Chondrocyte (in vitro differentiated cells): ENCODE measurements at places on chromosomes 2 and 18.

DNA sequence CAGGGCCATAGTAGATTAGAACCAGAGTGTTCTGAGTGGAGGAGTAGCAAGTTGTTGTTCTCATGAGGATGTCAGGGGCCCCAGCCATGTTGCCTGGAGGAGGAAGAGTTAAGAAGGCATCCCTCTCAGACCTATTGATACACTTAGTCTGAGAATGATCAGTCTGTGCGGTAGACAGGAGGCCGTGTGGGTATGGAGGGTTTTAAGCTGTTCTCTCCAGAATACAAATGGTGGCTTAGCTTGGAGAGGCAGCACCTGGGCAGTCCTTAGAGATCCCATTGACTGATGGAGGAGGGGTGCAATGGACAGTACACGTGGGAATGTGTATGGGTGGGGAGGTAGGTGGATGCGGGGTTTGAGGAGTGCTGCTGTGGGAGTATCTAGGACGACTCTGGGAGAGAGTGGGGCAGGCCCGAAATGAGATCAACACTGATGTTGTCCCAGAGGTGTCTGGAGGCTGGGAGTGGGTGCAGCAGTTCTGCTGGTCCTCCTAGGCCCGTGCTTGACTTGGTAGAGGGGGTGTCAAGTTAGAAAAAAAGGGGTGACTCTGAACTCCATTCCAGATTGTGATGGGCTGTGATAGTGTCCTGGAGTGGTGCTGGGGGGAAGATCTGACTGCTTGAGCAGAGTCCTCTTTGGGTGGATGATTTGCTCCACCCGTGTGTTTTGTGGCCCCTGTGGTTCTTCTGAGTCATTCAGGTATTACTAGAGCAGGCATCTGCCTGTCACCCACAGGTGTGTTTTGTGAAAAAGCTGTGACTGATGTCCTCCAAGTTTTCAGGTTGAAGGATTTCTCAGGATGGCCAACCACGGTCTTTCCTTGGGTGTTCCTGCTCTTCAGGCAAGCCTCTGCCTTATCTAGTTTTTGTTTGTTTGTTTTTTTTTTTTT, 44.7 kb downstream of the C2orf42 start:
- DNase-seq, result no peak

DNA sequence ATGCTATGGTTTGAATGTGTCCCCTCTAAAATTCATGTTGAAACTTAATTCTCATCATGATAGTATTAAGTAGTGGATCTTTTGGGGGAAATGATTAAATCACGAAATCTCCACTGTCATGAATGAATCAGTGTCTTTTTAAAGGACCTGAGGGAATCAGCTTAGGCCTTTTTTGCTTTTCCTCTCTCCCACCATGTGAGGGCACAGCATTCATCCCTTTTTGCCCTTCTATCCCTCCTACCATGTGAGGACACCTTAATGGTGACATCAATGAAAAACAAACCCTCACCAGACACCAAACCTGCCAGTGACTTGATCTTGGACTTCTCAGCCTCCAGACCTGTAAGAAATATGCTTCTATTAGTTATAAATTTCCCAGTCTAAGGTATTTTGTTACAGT, 247.1 kb upstream of the UBE2E3 start:
- no peak for DNase-seq

DNA sequence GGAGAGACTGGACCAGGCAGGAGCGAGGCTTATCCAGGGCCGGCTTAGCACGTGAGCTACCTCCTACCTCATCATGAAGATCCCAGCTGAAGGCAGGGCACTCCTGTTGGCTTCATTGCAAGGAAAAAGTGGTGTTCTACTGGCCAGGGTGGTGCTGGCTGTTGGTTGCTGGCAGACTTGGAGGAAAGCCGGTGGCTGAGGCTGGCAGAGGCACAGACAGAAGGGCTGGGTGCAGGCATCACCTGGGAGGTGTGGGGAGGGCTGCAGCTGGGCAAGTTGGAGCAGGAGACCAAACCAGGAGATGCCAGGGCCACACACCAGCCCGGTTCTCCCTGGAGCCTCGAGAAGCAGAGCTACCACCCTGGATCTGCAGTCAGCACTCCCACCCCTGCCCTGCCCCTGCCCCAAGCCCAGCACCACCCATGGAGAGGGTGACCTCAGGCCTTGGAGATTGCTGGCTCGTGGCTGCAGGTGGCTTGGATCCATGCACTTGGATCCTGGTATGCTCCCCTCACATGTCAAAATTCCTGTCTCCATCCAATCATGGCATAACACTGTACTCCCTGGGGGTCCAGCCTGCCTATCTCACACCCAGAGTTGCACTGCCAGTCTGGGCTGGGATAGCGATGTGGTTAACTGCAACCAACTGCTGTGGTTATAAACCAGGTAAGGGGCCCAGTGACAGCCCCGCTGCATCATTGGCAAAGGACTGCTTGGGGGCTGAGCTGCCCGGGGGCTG, 49.7 kb downstream of the GLI2 start:
- DNase-seq, result no peak

DNA sequence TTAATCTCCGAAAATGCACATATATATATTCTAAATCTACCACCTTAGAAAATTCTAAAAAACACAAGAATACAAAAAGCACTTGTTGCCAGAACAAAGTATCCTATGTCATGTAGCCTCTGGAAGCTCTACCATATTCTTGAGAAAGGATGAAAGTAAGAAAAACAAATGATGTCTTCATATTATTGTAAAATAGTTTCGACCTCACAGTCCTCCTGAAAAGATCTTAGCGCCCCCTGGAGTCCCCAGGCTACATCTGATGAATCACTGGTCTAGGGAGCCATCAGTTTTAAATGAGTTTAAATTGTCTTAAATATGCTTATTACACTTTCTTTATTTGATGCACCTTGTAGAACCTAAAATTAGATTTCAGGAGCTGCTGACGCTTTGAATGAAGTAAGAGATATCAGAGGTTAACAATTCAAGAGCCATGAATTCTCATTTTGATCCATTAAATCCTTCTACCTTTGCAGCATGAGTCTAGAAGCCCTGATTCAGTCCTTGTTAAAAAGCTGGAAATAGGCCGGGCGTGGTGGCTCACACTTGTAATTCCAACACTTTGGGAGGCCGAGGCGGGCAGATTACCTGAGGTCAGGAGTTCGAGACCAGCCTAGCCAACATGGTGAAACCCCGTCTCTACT, 138.8 kb downstream of the MCFD2 start:
- no peak for DNase-seq

GRCh38 chr2:237306083-237306786, 107.7 kb downstream of the COL6A3 start:
- no peak for DNase-seq

DNA sequence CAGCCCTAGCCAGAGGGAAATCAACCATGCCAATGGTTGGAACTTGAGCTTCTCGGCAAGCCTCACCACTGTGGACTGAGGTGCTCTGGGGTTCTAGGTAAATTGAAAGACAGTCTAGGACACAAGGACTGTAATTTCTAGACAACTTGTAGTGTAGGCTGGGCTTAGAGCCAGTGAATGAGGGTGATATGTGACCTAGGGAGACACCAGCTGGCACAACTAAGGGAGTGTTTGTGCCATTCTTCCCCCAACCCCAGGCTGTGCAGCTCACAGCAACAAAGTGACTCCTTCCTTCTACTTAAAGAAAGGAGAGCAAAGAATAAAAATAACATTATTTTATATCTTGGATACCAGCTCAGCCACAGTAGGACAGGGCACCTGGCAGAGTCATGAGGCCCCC, 1690.7 kb upstream of the TMEFF2 start:
- no peak for DNase-seq

- no peak for DNase-seq
Measured at GRCh38 chr2:102021779-102022178, 30.0 kb downstream of the IL1R2 start.

DNA sequence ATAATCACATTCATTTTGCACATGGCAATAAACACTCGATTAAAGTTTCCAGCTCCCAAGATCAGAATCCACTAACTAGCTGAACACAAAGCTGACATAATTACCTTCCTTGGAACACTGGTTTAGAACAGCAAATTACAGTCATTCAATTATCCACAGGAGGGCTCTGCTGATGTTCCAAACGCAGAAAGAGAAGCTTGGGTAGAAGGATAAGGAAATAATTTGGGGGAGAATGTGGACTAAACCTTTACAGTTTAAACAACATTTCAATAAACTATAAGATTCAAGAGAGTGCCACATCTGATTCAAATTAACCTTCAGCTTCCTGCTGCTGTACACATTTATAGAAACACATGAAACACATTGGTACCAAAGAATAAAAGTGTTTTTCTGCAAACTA, 67.8 kb upstream of the ARL4C start:
- DNase-seq, result no peak

DNA sequence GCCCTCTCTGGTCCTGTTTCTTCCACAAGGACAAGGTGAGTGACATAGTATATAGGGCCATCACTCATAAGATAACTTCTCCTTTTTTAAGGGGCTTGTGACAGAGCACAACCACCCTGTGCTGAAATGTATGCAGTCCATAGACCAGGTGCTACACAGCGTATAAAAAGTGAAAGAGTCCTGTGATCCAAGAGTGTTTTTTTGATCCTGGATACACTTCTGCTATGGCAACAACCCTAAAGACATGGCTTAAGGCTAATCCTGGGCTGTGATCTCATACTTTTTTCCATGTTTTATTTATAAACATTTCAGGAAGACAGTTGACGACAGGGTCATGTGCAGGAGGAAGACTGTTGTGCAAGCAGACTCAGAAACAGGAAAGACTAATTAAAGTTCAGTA, 400.5 kb upstream of the TCF4 start:
- no peak for DNase-seq

DNA sequence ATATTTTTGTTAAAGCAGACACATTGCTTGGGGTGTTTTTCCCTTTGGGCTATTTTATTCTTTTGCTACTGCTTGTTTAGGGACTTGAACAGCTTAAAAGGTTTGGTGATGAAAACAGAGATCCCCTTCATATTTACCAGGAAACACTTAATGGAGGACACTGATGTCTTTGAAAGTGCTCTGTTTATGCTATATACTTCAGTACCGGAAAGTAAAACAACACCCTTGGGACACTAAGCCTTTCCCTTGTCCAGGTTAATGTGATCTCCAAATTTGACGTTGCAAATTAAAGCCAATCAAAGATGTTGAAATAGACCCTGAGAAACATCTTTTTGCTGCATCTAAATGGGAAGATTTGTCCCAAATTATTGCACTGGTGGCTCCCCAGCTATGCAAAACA, 564.6 kb upstream of the PKDCC start:
- DNase-seq, result no peak

DNA sequence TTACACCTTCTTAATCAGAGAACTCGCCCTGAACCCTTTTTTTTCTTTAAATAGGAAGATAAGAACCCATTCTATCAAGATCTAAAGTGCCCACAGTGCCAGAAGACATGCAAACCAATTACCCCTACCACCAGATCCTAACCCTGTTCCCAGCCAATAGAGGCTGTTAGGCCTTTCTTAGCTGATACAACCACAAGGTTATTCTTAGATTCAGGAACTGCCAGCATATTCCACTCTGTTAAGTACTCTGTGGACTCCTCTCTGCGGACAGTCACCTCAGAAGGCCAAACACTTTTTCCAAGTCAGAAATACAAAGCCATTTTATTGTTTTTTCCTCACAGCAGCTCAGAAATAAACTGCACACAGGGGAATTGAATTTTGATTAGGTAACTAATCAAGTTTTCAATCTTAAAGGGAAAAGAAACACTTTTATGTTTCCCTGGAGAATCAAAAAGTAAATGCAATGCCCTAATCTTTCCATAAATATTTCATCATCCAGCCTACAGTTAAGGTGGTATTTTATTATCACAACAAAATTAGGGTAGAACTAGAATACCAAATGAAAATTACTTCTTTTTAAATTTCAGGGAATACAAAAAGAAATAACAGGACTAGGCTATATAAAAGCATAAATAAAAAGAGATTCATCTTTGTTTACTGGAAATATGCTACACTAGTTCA, 111.4 kb downstream of the NBAS start:
- DNase-seq, result no peak

DNA sequence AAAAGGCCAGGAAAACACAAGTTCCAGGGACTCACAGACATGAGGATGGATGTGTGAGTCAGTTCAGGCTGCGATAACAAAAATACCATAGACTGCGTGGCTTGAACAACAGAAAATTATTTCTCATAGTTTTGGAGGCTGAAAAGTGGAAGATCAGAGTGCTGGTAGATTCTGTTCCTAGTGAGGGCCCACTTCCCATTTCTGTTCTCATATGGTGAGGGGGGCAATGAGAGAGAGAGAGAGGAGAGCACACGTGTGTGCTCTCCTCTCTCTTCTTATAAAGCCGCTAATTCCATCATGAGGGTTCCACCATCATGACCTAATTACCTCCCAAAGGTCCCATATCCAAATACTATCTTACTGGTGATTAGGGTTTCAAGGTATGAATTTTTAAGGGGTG, 23.0 kb downstream of the KLHL14 start:
- no peak for DNase-seq

- DNase-seq, result no peak
Measured at GRCh38 chr2:233259730-233260129, 8.3 kb downstream of the ATG16L1 start.

DNA sequence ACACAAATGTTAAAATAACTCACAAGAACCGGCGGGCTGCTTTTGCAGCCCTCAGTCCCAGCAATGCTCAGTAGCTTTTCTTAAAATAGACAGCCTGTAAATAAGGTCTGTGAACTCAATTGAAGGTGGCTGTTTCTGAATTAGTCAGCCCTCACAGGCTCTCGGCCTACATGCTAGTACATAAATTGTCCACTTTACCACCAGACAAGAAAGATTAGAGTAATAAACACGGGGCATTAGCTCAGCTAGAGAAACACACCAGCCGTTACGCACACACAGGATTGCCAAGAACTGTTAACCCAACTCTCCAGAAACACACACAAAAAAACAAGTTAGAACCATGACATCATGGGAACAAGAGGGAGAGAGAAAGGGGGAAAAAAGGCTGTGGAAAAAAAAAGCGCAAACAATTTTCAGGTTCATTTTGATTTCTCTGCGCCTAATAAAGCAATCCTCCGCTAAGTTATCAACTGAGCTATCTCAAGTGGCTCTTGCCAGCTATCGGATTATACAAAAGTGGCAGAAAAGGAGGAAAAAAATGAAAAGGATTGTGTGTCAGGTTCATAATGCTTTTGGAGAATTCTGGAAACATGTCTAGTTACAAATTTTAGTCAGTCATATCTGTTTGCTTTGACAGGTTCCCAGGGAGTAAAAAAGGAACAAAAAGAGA, 89.1 kb downstream of the ZEB2 start:
- no peak for DNase-seq
